SW 1271 (cell line): ENCODE measurements at places on chromosomes 5 and 9.

- no peak for DNase-seq
These were observed 97.8 kb downstream of the MPDZ start for GRCh38 chr9:13181652-13182051.

- no peak for DNase-seq
These were observed 72.9 kb downstream of the RFK start for GRCh38 chr9:76321195-76321828.

DNA sequence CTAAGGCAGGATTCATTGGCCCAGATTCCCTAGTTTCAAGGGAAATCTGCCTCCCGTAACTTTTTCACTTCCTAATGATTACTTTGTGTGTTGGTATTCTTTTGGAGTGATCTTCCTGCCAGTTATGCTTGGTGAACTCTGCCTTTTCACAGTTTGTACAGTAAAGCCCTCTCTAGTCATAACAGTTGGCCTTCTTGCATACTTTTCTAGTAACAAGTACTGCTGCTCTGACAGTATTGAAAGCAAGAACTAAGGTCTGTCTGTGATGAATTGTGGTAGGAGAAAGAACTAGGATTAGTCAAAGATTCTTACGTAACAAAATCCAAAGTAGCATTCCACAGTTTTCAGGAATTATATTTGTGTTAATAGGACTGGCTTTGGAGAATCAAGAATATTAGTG is 1457.2 kb upstream of the WWC1 start:
- no peak for DNase-seq

- no peak for DNase-seq
These were observed 782.8 kb upstream of the NUDT12 start for GRCh38 chr5:104345222-104346016.

GRCh38 chr9:121720311-121721057 is 69.0 kb downstream of the DAB2IP start:
- no peak for DNase-seq
